ENCODE measurements at places on chromosomes 5 and 9. TPM values are rescaled to one million over a fixed set of nuclear protein-coding genes. Genes with fewer than 3 reads are reported as not detected.

CDC20B gene
- not detected for total RNA-seq

LOX gene
- total RNA-seq: 8.1 TPM

CDKN2AIPNL gene
- 23.5 TPM for total RNA-seq

FAM78A gene
- total RNA-seq: 7.0 TPM

GRIN3A gene
- total RNA-seq: not detected

DHX29 gene
- total RNA-seq: 44.3 TPM

RBM18 gene
- 25.2 TPM for total RNA-seq

TRIM36 gene
- total RNA-seq: 16.9 TPM

CBY3 gene
- total RNA-seq: not detected

SNX18 gene
- total RNA-seq: 93.9 TPM

MAMDC4 gene
- total RNA-seq: 3.4 TPM

ZBED3 gene
- 0.68 TPM for total RNA-seq

SPATA31A3 gene
- not detected for total RNA-seq

ANKRD18B gene
- total RNA-seq: 11.7 TPM

TAF9 gene
- 60.5 TPM for total RNA-seq

DMGDH gene
- 1.5 TPM for total RNA-seq

ZMAT2 gene
- total RNA-seq: 46.7 TPM

TGFBI gene
- total RNA-seq: 1,068 TPM

BTNL9 gene
- not detected for total RNA-seq

CMBL gene
- 2.0 TPM for total RNA-seq

EIF4E1B gene
- total RNA-seq: not detected

SNX24 gene
- total RNA-seq: 15.7 TPM

TMC1 gene
- 0.40 TPM for total RNA-seq

IER5L gene
- 27.9 TPM for total RNA-seq

RLN1 gene
- total RNA-seq: 0.57 TPM

Measured in myocyte (in vitro differentiated cells).